ENCODE measurements at places on chromosomes 16 and 17.

DNA sequence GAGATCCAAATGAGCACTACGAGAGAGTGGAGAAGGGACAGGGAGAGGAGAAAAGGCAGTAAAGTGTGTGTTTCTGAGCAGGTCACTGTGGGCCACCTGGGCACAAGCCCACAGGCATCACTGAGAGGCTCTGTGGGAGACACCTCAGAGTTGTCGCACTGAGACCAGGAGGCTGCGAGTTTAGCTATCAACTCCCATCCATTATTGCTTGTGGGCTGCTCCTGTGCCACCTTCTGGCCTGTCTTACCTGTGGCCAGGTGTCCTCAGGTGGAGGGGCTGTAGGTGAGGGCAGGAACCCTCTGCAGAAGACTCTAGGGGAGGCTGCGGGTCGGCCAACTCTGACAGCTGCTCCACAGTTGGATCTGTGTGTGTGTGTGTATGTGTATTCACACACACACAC, 2.5 kb upstream of the PRR29 start:
- DNase-seq = no peak

- no peak for DNase-seq
Measured at GRCh38 chr16:70579648-70580630, 56.3 kb downstream of the SF3B3 start.

DNA sequence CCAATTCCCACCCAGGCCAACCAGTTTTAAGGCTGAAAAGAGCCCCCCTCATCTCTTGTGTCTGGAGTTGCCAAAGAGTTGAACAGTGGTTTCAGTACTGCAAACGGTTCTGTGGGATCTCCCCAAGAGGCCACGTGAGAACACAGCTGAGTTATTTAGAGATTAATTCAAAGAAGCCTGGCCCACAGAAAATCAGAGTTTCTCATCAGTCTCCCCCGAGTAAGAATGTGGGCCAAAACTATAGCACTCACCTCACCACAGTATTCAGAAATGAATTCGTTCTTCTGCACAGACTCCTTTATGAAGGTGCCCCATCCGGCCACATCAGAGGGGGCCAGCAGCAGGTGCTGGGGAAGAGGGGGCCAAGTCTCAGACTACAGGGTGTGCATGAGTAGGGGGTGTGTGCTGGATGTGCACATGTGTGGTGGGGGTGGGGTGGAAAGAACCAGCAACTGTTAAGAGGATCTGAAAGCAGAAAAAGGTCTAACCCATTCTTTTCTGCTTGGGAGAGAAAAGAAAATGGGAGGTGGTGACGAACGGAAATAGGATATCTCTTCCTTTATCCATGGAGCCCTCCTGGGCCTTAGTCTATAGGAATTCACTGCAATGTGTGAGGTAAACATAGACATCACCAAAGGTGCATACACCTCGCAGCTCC, 22.6 kb downstream of the CNTNAP1 start:
- no peak for DNase-seq

DNA sequence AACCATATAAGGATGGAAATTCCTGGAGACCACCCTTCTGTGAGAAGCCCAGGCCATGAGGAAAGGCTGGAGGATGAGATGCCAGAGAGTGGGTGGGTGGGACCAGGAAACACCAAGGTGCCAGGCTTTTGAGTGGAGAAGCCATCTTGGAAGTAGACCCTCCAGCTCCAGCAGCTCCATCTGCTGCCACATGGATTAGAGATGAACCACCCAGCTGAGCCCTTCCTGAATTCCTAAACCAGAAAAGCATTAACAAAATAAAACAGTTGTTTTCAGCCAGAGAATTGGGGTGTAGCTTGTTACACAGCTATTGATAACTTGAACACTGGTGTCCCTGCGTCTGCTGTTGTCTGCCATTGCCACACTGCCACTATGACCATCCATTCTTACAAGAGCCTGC, 6.3 kb upstream of the TMEM114 start:
- no peak for DNase-seq

GRCh38 chr16:2212362-2213324, 2.0 kb upstream of the BRICD5 start:
- DNase-seq = peak; percentile 57

GRCh38 chr16:50712560-50712898, 19.1 kb downstream of the NOD2 start:
- peak; percentile 27 for DNase-seq
